Thymus (tissue), 14 donors: ENCODE measurements at places on chromosomes 2 and 18. TPM values are rescaled to one million over a fixed set of nuclear protein-coding genes. Genes with fewer than 3 reads are reported as not detected.

The REG1B gene
- not detected for total RNA-seq

The LRRC30 gene
- total RNA-seq, result 0.14 TPM

The COL4A3 gene
- total RNA-seq, result 0.94 TPM

The LTBP1 gene
- total RNA-seq, result 17.7 TPM

The IL36RN gene
- total RNA-seq, result 0.09 TPM

The MC5R gene
- total RNA-seq, result 0.61 TPM

The MREG gene
- total RNA-seq, result 19.7 TPM

The FAM110C gene
- 0.05 TPM for total RNA-seq

The BUB1 gene
- total RNA-seq, result 52.9 TPM

The PROC gene
- 0.71 TPM for total RNA-seq

The DPP10 gene
- total RNA-seq, result 0.14 TPM

The CIB4 gene
- total RNA-seq, result 0.19 TPM
